ENCODE measurements at places on chromosomes 11 and 22.

GRCh38 chr11:111986589-111986988 is 38.6 kb upstream of the DLAT start:
- no peak for DNase-seq

DNA sequence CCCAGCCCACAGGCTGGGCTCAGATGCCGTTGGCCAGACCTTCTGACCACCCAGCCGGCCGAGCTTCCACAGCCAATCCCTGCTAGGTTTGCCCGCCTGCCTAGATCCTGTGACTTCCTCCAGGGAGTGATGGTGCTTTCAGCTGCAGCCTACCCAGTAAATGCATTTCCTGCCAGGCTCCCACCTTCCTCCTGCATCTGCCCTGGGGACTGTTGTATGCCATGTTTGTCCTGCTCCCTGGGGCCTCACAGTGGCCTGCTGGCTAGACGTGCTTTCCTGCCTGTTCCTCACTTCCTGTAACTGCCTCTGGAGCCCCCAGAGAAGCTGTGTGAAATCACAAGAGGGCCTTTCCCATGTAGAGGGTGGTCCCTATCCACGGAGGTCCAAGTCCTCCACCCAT is 86.2 kb downstream of the GALNT18 start:
- no peak for DNase-seq

GRCh38 chr11:76730887-76731565 is 52.1 kb upstream of the TSKU start:
- no peak for DNase-seq

- no peak for DNase-seq
Observed at GRCh38 chr11:103491777-103492176, 382.6 kb downstream of the DYNC2H1 start.

DNA sequence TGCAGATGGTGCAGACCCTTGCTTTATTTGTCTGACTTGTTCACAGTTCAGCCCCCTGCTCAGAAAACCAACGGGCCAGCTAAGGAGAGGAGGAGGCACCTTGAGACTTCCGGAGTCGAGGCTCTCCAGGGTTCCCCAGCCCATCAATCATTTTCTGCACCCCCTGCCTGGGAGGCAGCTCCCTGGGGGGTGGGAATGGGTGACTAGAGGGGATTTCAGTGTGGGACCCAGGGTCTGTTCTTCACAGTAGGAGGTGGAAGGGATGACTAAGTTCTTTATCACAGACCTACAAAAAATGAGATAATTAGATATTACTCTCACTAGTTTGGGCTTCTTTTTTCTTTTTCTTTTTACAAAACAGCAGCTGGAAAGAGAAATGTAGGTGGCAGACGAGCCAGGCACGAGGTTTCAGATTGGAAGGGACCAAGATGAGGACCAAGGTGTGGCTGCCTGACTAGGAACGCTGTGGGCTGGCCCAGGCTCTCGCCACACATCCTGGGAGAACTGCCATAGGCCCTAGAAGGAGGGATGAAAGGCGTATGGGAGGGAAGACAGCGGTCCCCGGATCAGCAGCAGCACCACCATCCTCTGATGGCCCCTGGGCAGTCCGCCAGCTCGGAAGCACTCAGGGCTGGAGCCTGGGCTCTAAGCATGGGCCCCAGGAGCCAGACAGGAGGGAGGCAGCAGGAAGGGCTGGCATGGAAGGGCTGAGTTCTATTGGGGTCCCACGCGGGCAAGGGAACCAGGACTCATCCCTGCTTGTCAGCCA is 14.2 kb downstream of the TXN2 start:
- peak; percentile 75 for DNase-seq

GRCh38 chr11:44067266-44067665 is 1.2 kb downstream of the ACCS start:
- no peak for DNase-seq

DNA sequence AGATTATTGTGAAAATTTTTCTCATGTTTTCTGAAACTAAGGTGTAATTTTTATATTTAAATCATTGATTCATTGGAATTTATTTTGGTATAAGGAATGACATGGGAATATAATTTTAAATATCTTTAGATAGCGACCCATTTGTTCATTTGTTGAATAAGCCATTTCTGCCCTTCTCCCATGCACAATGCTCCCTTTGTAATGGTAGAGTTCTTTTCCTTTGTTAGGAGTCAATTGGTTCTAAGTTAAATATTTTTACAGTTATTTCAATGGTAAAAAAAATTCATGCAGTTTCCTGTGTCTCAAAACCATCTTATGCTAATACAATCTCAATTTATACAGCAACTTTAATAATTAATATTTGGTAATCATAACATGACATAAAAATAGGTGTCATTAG is 218.8 kb upstream of the C11orf87 start:
- DNase-seq, result no peak

DNA sequence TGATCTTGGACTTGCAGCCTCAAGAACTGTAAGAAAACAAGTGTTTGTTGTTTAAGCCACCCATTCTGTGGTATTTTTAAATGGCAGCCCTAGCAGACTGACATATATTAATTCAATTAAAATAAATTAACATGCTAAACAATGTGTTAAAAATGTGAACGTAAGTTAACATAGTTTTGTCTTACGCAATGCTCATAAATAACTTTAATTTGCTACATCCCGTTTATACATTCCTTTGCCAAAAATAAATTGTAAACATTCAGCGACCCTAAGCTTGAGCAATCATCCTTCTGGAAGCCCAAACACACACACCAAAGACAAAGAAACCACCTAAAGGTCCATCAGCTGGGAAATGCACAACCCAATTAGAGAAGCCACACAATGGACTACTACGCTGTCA is 70.4 kb downstream of the CELSR1 start:
- no peak for DNase-seq

- no peak for DNase-seq
Observed at GRCh38 chr11:86422371-86422770, 47.7 kb downstream of the CCDC81 start.

DNA sequence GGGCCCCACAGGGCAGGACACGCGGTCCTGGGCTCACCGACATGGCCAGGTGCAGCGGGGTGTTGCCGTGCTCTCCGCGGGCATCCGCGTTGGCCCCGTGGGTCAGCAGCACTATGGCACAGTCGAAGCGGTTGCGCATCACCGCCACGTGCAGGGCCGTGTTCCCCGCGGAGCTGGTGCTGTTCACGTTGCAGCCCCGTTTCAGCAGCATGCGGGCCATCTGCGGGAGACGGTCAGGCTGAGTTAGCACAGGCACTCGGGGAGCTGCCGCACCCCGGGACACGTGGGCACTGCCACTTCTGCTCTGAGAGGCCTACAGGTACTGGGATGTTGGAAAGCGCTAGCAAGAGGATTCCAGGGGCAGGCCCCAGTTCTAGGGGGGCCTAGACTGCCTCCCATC is 22.3 kb upstream of the BAIAP2L2 start:
- no peak for DNase-seq

- DNase-seq, result no peak
Observed at GRCh38 chr11:15629690-15630321, 515.1 kb downstream of the INSC start.

- peak; percentile 78 for DNase-seq
Observed at GRCh38 chr11:111091321-111091938, 154.1 kb upstream of the POU2AF2 start.

GRCh38 chr11:80379620-80380278 is 938.9 kb upstream of the TENM4 start:
- no peak for DNase-seq

GRCh38 chr11:111947143-111947542 is 10.0 kb downstream of the DIXDC1 start:
- no peak for DNase-seq

DNA sequence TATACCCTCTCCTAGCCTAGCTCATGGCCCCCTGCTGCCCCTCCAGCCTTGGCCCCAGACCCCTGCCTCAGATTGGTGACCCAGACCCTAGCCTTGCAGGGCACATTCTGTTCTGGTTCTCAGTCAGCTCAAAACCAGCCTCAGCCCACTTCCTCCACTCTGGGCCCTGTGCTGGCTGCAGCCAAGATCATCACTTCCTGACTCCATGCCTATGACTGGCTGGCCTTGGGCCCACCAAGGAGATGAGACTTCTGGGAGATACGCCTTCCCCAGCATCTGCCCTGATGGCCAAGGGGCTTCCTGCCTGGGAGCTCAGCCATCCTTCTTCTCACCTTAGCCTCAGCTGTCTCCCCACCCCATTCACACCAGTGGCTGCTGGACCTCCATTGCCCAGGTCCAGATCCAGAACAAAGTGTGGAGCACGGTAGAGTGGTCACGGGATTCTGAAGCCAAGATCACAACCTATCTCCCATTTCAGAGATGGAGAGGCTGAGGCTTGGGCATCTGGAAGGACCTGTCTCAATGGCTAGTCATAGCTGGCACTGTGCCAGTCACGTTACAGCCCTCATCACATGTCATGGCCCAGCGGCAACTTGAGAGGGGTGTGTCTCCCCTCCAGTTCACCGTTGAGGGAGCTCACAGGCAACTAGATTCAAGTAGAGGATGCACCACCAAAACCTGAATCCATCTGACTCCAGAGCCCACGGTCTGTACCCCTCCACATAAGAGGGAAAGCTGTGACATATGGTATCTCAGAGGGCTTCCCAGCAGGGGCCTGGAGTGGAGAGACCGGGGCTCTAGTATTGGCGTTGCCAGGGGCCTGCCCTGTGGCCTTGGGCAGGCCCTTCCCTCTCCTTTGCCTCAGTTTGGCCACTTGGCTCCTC is 43.0 kb upstream of the KLHL35 start:
- DNase-seq, result no peak

DNA sequence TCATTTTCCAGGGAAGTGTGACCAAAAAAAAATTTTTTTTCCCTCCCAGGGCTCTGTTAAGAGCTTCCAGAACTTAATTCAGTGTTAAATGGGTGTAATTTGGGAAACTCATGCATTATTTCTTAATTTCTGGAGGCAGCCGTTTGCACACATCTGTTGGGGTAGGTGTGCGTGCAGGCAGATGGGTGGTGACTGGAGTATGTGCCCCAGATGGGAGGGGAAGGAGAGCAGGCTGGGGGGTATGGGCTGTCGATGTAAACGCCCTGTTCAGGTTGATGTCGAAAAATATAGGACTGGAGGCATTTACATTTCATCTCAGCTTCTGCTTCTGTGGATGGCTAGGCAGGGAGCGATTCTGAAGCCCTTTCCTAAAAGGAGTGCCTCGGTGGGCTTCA is 13.7 kb upstream of the SHISAL1 start:
- DNase-seq, result no peak

- no peak for DNase-seq
Observed at GRCh38 chr22:27228771-27229170, 571.4 kb downstream of the MIAT start.

DNA sequence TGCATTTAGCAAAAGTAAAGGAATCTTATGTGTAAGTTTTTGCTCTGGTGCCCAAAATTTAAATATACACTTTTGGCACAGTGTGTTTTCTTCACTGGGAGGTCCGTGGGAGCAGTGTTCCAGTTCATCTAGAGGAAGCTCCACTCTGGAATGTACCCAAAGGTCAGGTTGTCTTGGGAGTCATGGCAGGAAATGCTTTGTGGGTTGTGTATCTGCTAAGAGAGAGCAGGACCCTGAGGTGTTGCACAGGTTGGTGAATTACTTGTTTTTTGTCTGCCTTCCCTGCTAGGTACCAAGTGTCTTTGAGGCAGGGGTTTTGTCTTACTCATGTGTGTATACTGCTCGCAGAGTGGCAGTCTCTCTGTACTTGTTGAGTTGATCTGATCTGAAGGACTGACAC is 37.3 kb downstream of the DIXDC1 start:
- no peak for DNase-seq

DNA sequence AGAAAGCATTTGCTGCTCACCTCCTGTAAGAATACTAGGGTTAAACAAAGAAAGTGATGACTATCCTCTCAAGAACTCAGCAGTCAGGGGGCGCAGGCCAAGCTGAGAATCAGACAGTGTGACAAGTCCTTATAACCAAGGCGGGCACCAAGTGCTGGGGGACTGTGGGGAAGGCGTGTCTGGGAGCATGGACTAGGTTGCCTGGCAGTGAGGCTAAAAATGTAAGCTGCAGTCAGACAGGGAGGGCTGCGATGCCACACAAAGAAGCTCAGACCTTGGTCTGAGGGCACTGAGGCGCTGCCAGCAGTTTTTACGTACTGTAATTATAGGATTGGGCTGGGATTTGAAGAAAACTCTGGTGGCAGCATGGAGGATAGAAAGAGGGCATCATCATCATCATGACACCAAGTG is 73.7 kb downstream of the FLI1 start:
- peak; percentile 56 for DNase-seq

DNA sequence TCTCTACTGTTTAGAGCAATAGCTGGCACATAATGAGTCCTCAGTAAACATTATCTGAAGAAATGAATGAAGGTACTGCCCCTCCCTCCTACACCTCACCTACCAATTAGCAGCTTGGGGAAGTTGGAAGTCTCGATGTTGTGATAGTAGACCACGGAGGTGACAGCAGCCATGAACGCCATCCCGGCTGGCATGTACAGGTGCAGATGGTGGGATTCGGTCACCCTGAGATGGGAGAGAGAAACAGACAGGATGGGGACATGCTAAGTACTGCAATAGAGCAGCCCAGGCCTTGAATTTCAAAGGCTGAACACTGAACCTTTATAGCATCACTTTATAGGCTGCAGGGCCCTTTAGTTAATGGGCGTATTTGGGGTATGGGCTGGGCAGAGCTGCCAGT is 6.6 kb downstream of the ABCC8 start:
- no peak for DNase-seq

DNA sequence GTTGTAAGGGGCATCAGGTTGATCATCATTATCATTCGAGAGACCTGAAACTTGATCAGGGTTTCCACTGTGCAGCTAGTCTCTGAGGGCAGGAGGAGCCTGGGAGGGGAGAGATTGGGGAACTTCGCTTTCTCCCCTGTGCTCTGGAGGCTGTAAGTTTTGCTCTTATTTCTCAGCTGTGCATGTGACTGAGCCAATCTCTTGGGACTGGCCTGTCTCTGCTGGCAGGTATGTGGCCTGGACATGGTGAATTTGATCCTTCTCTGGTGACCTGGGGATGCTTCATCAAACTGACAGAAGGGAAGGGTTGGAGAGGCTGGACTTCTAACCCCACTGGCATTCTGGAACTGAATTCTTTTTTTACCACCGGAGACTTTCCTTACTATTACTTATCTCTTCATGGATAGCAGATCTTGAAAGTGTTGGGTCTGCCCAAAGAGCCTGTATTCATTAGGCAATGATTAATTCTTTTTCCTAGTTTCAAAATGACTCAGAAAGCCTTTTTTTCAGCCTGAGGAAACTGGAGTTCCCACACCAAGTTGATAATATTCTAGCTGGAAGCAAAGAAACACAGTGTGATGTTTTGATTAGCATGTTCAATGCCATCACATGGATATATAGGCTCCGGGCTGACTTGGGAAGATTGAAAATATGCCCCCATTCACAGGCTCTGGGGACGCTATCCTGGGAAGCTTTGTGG is 36.5 kb downstream of the TSPAN18 start:
- DNase-seq, result no peak

- peak; percentile 65 for DNase-seq
Observed at GRCh38 chr22:42180349-42180842, 49.8 kb upstream of the CYP2D6 start.

DNA sequence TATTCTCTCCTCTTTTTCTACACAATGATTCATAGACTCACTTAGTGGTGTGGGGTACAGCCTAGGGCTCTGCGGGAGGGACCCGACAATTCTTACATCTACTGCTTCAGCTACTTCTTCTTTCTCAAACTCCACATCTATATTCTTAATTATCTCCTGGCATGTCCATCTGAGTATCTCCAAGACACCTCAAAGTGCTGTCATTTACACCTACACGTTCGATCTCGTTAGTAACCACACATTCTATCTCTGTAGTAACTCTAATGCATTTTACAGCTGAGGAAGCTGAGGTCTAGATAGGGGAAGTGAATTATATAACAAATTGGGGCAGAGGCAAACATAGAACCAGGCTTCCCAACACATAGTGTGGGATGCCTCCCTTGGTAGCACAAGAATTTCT is 27.7 kb upstream of the RRM1 start:
- DNase-seq, result no peak

GRCh38 chr11:131470216-131470925 is 100.0 kb downstream of the NTM start:
- no peak for DNase-seq

Measured in left hindlimb (tissue), 1 donor.